Activated CD4-positive, alpha-beta T cell treated with anti-CD3 and anti-CD28 coated beads, Interleukin-2, amount 10 ng/mL, durations not matched to agents 24 days and 14 days (primary cell): ENCODE measurements at places on chromosomes 12 and 14. TPM values are rescaled to one million over a fixed set of nuclear protein-coding genes. Genes with fewer than 3 reads are reported as not detected.

Gene OR11G2
- not detected in 2 replicates for total RNA-seq

DNA sequence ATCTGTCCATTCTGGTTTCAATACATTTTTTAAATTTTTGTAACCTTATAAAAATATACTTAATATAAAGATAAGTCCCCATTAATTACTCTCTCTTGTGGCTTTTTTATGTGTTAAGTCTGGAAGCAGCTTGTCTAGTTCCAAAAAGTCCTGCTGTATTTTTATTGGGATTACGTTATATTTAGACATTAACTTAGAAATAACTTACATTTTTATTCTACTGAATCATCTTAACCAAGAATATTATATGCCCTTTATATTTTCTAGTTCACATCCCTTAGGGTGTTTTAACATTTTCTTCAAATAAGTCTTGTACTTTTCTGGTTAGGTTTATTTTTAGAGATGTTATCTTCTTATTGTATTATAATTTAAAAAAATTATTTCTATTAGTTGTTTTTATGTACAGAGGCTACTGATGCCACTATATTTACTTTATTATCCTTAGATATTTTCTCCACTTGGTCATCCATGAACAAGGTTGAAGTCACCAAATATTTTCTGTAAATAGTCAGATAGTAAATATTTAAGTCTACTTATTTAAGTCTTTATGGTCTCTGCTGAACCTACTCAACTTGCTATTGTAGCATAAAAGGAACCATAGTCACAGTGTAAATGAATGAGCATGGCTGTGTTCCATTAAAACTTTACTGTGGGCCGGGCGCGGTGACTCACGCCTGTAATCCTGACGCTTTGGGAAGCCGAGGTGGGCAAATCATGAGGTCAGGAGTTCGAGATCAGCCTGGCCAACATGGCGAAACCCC lies 132.4 kb upstream of the NEDD1 start:
- H3K4me1 ChIP-seq = no peaks in the 10 kb centered on the region
- no peak overlapping the region for H3K27ac ChIP-seq
- H3K27me3 ChIP-seq = no peaks in the 10 kb centered on the region
- DNase-seq = no peak

- H3K27me3 ChIP-seq = no peaks in the 10 kb centered on the region
- H3K4me1 ChIP-seq = no peaks in the 10 kb centered on the region
- DNase-seq = no peak
- H3K27ac ChIP-seq = no peak overlapping the region
- no peak overlapping the region for H3K4me3 ChIP-seq
Measured at GRCh38 chr12:94020335-94020734, 128.0 kb upstream of the PLXNC1 start.

DNA sequence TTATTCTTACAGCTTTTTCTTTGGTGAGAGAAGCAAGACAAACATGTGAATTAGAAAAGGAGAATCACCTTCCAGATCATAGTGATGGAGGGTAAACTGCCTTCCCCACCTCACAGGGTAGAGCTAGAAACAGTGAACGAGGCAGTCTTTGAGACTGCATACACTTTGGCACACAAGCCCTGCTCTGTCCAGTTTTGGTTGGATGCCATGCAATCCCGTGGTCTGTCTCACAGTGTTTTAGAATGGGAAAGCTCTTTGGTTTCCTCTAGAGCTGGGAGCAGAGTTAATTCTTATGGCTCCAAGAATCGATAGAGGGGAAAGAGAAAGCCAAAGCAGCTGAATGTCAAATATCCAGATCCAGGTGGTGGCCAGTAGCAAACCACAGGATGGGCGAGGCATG lies 21.9 kb downstream of the TDP1 start:
- H3K4me3 ChIP-seq = no peak overlapping the region
- H3K36me3 ChIP-seq = peaks cover 59% of the 10 kb centered on the region
- H3K27me3 ChIP-seq = no peaks in the 10 kb centered on the region
- H3K27ac ChIP-seq = no peak overlapping the region
- no peak for DNase-seq
- no peaks in the 10 kb centered on the region for H3K4me1 ChIP-seq

- DNase-seq = peak; percentile 35
- no peaks in the 10 kb centered on the region for H3K27me3 ChIP-seq
- H3K4me1 ChIP-seq = no peaks in the 10 kb centered on the region
- H3K36me3 ChIP-seq = no peaks in the 10 kb centered on the region
- no peak overlapping the region for H3K27ac ChIP-seq
Measured at GRCh38 chr12:58860056-58860787, 60.1 kb downstream of the LRIG3 start.

Gene METTL17
- total RNA-seq = 94.6 and 99.1 TPM in 2 replicates

GRCh38 chr12:54891717-54892478 lies 37.6 kb downstream of the MUCL1 start:
- no peak overlapping the region for H3K27ac ChIP-seq
- no peaks in the 10 kb centered on the region for H3K36me3 ChIP-seq
- H3K4me1 ChIP-seq = no peaks in the 10 kb centered on the region
- no peak overlapping the region for H3K4me3 ChIP-seq
- peaks cover 2% of the 10 kb centered on the region for H3K27me3 ChIP-seq
- no peak for DNase-seq

DNA sequence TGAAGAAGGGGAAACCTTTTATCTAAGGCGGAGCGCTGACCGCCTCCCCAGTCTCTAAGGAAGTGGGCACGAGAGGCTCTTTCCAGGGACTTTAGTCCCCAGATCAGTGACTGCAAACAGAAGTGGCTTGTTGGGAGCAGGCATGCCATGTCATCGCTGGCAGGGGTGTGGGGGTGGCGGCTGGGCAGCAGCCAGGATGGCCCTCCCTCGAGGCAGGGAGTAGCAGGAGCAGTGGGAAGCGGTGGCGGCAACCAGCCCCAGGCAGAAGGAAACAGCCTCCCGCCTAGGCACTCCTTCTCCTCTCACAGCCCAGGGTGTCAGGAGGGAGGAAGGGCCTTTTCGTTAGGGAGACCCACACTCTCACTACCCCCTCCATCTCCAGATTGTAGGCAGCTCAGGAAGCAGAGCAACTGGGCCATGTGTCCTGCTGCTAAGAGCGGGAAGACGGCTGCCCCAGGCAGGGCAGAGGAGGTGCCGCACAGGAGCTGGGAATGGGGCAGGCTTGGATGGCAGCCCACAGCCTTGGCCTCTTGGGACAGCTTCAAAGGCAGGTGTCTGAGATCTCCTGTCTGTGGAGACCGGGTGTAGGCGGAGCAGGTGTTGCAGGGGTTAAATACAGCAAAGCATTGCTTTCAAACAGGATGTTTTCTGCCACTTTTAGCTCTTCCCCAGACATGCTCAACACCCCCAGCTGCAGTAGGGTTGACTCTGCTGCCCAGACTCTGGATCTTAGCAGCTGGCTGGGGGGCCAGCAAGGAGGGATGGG lies 21.8 kb downstream of the VDR start:
- peak overlapping the region; percentile 99 for H3K27ac ChIP-seq
- DNase-seq = peak; percentile 84
- H3K27me3 ChIP-seq = no peaks in the 10 kb centered on the region
- H3K4me3 ChIP-seq = peak overlapping the region; percentile 95

Gene AKAP3
- total RNA-seq = 0.42 and 1.1 TPM in 2 replicates
